Activated CD4-positive, CD25-positive, alpha-beta regulatory T cell (primary cell): ENCODE measurements at places on chromosomes 3 and 15.

GRCh38 chr3:113952921-113953320 lies 5.1 kb downstream of the ZDHHC23 start:
- no peak for DNase-seq

GRCh38 chr3:158792709-158793108 lies 9.1 kb upstream of the MFSD1 start:
- no peak for DNase-seq

GRCh38 chr3:81581966-81582599 lies 179.4 kb downstream of the GBE1 start:
- DNase-seq: no peak

DNA sequence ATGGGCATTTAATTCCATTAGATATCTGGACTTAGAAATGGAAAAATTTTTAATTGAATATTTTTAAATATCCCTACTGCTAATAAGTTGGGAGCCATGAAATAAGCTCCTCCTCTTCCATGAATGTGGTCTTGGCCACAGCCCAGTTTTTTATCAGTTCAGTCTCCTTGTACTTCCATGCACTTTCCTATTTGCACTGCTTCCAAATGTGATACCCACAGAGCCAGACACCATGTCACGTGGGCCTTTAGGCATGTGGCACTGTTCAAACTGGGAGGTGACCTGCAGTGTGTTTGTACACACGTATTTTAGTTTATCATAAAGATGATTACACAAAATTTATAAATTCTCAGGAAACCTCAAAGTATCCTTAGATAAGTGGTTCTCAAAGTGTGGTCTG lies 80.1 kb upstream of the DGKG start:
- no peak for DNase-seq

- no peak for DNase-seq
Measured at GRCh38 chr15:40595773-40596172, 1.7 kb downstream of the KNL1 start.

DNA sequence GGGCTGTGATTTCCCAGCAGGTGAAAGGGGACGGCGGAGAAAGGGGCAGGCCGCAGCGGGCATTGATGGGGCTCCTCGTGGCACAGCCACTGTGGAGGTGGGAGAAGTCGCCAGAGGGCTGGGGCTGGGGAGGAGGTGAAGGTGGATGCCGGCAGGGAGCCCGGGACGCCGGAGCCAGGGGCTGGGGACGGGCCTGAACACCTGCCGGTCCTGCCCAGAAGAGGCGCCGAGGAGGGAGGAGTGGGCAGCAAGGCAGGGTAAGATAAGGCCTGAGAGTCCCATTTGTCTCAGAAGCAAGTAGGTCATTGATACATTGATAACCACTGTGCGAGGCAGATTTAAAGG lies 571 bp upstream of the RARRES1 start:
- DNase-seq: no peak

- no peak for DNase-seq
Measured at GRCh38 chr3:50617096-50617791, at the start of gene MAPKAPK3. Gene MAPKAPK3, plus strand, starts transcription at chr3:50617151. Its CDS starts 415 bp downstream, at chr3:50617566.

- DNase-seq: no peak
Measured at GRCh38 chr3:194422188-194422587, 23.1 kb upstream of the GP5 start.

DNA sequence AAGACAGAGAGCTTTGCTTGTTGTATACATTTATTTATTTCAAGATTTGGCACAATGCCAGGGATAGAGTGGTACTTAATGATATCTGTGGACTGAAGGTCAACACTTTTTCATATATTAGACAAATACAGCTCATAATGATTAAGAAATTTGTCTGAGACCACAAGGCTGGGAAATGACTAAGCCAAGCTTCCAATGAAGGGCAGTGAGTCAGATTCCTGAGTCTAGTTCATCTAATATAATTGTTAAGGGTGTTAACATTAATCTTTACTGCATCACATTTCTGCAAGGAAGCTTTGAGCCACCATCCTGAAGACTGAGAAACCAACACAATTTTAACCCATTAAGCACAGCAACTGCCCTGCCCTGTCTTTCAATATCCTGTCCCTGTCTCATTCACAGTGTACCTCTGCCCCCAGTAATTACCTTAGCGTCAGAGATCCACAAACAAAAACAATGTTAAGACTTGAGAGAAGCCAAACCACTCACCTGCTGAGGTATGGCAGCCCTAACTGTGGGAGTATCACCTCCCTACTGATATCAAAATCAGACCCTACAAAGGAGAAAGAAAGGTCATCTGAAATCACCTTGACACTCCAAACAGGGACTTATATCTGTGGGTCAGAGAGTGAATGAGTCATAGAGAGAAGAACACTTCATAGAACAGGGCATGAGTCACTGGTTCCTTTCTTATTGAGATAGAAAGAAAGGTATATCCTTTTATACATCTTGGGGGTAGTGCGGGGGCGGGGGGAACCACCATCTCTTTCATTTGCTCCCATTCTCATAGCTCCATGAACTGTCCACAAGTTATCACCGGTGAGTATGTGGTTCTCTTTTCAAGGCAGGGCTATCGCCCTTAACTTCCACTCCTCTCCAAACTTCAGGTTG lies 74.7 kb downstream of the MAGI1 start:
- DNase-seq: no peak

DNA sequence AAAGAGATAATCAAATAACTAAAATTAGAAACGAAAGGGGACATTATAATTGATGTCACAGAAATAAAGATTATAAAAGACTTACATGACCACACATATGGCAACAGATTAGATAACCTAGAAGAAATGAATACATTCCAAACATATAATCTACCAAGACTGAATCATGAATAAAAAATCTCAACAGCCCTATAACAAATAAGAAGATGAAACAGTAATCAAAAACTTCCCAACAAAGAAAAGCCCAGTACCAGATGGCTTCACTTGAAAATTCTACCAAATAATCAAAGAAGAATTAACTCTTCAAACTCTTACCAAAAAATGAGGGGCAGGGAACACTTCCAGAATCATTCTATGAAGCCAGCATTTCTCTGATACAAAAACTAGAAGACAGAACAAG lies 11.8 kb downstream of the TOP2B start:
- no peak for DNase-seq

GRCh38 chr15:77026501-77027110 lies 31.7 kb downstream of the PSTPIP1 start:
- no peak for DNase-seq

GRCh38 chr3:191003742-191004141 lies 141.2 kb upstream of the GMNC start:
- DNase-seq: no peak

DNA sequence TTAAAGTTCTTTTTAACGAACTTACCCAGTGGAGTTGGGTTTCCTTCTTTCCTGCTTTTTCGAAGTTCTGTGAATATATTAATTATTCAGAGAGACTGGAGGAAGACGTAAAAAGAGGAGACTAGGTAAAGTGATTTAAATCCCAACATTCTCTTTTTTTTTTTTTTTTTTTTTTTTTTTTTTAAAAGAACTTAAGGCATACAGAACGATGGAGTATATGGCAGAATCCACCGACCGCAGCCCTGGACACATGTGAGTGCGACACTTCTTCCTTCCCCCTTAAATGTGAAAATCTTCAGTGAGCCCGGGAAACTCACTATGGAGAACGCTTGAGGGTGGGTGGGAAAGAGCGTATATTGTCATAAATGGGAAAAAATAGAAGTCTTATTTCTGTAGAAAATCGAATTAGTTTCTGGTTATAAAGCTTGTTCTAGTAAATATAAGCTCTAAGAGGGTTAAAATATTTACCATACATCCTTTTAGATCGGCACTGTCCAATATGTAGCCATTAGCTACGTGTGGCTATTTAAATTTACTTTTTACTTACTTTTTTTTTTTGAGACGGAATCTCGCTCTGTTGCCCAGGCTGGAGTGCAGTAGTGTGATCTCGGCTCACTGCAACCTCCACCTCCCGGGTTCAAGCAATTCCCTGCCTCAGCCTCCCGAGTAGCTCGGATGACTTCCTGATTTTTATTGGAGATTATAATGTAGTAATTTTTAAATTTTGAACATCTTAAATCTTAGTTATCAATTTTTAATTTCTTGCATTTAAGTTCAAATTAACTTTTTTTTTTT lies 892 bp downstream of the NMD3 start:
- no peak for DNase-seq

DNA sequence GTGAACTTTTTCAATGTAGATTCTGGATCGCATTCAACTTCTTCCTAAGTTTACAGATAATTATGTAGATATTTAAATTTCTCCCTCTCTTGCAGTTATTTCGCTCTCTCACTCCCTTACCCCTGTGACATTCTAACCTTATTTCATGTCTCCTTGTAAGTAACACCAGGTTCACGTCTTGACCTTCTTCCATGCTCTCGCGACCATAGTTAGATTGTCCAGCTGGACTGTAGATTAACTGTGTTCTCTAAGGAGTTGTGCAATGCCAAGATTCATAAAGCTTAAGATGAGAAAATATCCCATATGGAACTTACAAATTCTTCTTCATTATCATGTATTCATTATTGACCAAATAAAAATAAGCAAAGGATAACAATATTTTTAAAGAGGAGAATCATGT lies 430.5 kb downstream of the GABRG3 start:
- DNase-seq: no peak

DNA sequence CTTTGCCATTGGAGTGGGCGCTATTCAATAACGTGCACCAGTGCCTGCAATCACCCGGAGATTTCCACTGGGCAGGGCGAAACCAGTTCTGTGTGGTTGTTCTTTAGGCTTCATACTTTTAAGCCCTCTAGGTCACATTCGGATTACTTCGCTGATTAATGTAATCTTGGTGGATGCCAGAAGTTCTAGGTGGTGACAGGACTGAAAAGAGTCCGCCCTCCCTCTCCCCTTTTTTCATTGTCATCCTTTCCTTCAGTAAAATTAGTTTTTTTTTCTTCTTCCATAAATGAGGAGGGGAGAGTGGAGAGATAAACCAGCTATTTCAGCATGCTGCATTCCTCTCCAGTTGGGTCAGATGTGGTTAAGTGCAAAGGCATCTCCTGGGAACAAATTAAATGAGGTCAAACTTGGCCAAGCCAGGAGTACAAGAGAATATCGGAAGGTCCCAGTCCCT lies 2.3 kb upstream of the SLC2A2 start:
- DNase-seq: no peak

DNA sequence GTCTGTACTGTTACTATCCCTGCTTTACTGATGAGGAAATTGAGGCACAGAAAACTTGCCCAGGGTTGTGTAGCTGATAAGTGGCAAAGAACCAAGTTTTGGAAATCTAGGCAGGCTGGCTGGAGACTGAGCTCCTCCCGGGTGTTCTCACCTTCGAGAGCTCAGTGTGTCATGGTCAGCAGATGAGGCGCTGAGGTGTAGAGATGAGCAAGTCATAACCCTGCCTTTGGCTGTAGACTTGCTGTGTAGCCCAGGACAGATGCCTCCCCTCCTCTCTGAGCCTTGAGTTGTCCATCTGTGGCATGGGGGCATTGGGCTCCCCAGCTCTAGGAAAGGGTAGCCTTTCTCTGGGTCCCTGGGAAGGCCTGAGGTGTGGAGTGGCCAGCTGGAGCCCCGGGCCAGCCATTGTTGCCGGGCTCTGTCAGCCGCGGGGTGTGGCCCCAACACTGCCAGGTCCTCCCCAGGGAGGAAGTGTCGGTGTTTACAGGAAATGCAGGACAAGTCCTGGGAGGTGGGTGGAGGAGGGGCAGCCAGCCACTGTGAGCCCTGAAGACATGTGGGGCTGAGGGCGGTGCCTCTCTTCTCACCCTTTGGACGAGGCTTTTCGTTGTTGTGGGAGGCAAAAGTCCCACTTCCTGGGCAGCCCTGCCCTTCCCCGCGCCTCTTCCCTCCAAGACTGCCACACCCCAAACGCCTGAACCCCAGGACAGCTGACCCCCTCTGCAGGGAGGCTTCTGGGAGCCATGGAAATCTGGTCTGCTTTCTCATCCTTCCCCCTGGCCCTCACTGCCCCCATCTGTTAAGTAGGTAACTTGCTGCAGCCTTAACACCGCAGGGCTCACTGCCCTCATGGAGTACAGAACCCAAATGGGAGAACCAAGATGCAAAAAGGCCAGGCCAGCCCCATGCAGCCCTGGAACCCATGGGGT lies 29.1 kb downstream of the FGD5 start:
- DNase-seq: no peak

DNA sequence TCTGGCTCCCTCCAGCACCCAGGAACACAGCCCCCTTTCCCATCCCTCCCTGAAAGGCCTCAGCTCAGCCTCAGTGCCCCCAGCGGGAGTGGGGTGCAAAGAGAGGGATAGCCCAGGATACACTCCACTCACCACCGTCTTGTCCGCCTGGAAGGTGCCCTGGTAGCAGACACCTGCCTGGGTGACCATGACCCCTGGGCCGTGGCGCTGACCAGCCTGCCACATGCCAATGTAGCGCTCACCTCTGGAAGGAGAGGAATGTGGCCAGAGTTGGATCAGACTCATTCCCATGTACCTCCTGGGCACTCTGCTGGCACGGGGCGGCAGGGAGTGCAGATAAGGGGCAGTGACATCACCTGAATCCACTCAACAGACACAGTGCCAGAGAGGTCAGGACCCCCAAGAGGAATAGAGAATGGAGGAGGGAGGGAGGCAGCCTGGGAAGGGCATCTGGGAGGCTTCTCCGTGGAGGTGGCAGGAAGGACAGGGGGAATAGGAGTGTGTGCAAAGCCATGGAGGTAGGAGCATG lies 13.1 kb downstream of the ALS2CL start:
- no peak for DNase-seq

DNA sequence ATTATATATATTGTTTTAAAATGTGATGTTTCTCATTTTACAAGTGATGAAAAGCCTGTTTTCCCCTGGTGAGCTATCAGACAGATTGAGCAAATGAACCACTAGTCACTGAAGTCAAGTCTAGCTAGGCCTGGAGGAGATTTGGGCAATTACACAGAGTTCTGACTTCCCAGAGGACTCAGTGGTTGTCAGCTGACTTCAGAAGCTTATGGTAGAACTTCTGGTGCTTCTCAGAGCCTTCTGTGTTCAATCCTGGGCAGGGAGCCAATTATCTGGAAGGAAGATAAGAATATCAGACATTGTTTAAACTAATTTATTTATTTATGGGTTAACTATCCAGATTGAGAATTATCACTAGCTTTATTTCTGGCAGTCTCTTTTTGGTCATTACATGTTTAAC lies 37.7 kb upstream of the NAALADL2 start:
- no peak for DNase-seq

DNA sequence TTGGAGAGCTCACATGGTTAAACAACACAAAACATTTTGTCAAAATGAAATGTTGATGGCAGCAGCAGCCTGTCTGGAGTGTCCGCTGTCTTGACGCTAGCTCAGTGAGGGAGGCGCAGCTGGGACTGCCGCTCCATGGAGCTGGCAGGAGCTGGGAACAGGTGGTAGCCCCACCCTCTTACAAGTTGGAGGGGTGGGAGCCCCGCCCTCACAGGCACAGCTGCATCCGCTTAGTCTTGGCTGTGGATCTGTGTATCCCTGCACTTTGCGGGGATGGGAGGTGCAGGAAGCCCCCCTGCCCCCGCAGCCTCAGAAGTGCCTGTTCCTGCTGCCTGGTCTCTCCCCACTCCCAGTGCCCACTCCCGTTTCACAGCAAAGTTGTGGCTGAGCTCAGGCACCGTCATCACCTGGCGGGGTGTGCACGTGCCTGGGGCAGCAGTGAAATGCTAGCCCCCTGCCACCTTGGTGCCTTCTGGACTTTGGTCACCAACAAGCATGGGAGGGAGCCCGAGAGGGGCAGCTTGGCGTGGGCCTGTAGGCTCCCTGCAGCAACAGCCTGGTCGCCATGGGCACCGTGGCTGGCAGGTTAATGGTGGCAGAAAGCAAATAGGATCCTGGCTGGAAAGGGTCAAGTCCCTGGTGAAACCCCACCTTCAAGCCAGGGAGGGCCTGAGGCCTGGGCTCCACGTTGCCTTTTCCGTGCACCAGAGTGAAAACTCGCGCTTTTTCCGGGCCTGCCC lies 53.8 kb upstream of the CADM2 start:
- DNase-seq: no peak

GRCh38 chr3:131907796-131908195 lies 127.0 kb downstream of the CPNE4 start:
- DNase-seq: no peak

GRCh38 chr3:55060896-55061719 lies 133.2 kb upstream of the LRTM1 start:
- no peak for DNase-seq
